ENCODE measurements at places on chromosomes 11 and 22. TPM values are rescaled to one million over a fixed set of nuclear protein-coding genes. Genes with fewer than 3 reads are reported as not detected.
A peak's percentile ranks its signal among the peaks of the same experiment; 100 is the strongest.

- peak overlapping the region; percentile 19 for H3K4me3 ChIP-seq
- no peak for DNase-seq
- no peaks in the 10 kb centered on the region for H3K4me1 ChIP-seq
- no peaks in the 10 kb centered on the region for H3K36me3 ChIP-seq
Observed at GRCh38 chr22:22168190-22168940, 76.2 kb upstream of the VPREB1 start.

GRCh38 chr11:11113626-11114025 lies 239.4 kb downstream of the CSNK2A3 start:
- H3K4me1 ChIP-seq: no peaks in the 10 kb centered on the region
- no peak for DNase-seq
- no peaks in the 10 kb centered on the region for H3K27me3 ChIP-seq
- no peak overlapping the region for H3K27ac ChIP-seq
- H3K36me3 ChIP-seq: no peaks in the 10 kb centered on the region

Gene LSP1
- 22.2 TPM for total RNA-seq

- no peaks in the 10 kb centered on the region for H3K36me3 ChIP-seq
- H3K27me3 ChIP-seq: no peaks in the 10 kb centered on the region
- no peak for DNase-seq
- H3K4me1 ChIP-seq: peaks cover 16% of the 10 kb centered on the region
Observed at GRCh38 chr11:68009391-68010089, 587 bp upstream of the ALDH3B1 start.

Gene ELMOD1
- 1.3 TPM for total RNA-seq

- peaks cover 10% of the 10 kb centered on the region for H3K4me1 ChIP-seq
- peak overlapping the region; percentile 82 for H3K4me3 ChIP-seq
- no peak for DNase-seq
- H3K27me3 ChIP-seq: peaks cover 16% of the 10 kb centered on the region
- H3K27ac ChIP-seq: no peak overlapping the region
- no peaks in the 10 kb centered on the region for H3K36me3 ChIP-seq
Observed at GRCh38 chr11:561148-562003, 606 bp downstream of the RASSF7 start.

Gene OR52H1
- total RNA-seq: not detected

Gene FTH1
- 3,711 TPM for total RNA-seq

DNA sequence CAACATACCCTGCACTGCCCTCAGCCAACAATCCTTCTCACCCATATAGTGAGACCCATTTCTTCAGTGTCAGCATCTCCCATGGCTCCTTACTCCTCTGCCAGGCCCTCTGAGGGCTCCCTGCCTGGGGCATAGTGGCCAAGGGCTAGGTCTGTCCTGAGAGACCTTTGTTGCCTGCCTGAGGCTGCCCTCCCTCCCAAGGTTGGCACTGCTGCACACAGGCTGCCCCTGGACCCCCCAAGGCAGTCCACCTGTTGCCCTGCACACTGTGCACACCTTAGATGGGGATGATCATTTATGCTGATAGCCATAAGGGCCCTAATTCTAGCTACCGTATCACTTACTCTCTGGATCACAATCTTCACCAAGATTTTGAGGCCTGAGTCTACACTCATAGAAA lies 57.0 kb upstream of the SUSD2 start:
- H3K27me3 ChIP-seq: no peaks in the 10 kb centered on the region
- H3K4me1 ChIP-seq: no peaks in the 10 kb centered on the region
- no peaks in the 10 kb centered on the region for H3K36me3 ChIP-seq
- H3K27ac ChIP-seq: no peak overlapping the region
- H3K4me3 ChIP-seq: no peak overlapping the region

DNA sequence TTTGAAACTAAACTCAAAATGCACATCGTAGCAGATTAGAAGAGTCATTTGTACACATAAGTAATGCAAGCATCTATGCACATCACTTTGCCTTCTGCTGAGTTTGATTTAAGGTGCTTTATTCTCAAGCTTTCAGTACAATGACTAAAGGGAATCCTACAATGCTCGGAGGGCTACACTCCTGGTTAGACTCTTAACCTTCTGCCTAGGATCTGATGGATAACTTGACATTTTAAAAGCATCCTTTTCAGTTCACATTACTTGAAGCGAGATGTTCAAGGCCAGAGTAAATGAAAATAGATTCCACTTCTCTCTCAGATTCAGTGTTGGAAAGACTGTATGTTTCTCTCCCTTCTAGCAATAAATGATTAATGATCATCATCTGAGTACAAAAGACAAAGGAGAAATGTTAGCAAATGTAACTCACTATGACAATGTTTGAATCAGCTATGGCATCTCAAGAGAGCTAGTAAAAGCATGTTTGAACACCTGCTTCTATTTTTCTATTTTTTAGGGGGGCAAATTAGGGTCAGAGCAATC lies 259.2 kb upstream of the ANO3 start:
- no peaks in the 10 kb centered on the region for H3K36me3 ChIP-seq
- H3K4me3 ChIP-seq: no peak overlapping the region
- no peak overlapping the region for H3K27ac ChIP-seq

DNA sequence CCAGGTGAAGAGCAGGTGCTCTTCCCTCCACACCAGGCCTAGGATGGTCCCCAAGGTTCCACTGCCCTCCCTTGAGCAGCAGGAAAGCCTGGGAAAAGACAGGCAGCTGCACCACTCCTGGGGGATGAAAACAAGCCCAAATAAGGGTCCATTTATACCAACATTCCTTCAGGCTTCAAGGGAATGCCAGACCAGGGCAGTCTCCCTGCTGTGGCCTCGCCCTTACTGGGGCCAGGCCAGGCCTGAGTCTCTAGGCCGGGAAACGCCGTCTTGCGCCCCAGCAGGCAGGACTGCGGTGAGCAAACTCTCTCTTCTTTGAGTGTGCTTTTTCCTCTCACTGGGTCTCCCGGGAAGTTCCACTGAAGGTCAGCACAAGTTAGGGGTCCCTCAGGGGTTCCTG lies 443.5 kb downstream of the SOX6 start:
- no peaks in the 10 kb centered on the region for H3K27me3 ChIP-seq
- no peaks in the 10 kb centered on the region for H3K4me1 ChIP-seq

DNA sequence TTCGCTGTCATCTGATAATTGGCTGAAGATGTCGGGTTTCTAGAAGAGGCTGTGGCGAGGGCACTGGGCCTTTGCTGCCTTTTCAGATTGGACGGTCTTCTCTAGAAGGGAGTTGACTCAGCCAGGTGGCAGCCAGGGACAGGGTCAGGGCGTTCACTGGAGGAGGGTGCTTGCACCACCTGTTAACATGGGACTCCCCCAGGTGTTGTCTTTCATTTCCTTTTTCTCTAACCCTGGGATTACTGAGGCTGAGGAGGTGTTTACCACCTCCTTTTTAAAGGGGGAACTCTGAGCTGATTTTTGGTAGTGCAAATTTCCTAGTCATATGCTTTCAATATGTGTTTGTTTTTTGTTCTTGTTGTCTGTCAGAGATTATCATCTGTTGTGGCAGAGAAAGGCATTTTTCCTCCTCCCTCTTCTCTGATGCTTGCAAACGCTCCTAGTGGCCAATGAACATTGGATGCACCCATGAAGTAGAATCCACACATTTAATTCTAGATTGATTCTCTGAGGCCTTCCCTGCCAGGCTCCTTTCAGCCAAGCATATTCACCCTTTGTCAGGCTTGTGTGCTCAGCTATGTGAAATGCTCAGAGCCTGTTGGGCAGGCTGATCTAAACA lies 54.1 kb downstream of the LDLRAD3 start:
- no peaks in the 10 kb centered on the region for H3K27me3 ChIP-seq
- H3K4me1 ChIP-seq: peaks cover 8% of the 10 kb centered on the region
- DNase-seq: no peak
- no peak overlapping the region for H3K27ac ChIP-seq

Gene KREMEN1
- total RNA-seq: 29.3 TPM

DNA sequence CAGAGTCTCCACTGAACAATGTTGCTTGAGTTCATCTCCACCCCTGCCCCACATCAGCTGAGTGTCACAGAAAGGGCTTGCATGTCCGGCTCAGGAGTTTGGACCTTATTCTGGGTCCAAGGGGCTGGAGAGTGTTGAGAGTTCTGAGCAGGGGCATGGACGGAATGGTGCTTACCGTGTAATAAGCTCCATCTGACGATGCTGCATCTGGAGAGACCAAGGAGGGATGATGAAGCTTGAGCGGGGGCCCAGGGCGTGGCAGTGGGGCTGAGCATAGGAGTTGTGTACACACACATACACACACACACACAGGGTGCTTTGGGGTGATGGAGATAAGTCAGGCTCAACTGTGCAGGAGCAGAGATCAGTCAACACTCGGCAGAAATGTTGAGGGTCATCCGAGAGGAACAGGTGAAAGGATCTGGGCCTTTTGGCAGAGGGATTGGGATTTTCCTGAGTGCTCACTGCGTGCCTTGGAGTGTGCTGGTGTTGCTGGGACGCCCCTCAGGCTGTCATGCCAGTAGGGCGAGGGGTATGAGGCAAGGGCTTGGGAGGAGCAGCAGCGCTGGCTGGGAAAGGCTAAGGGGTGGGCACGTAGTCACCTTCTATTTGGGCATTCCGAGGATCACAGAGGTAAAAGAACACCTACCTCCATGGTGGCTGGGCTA lies 2.3 kb downstream of the USP35 start:
- peaks cover 6% of the 10 kb centered on the region for H3K36me3 ChIP-seq
- no peak for DNase-seq
- H3K4me3 ChIP-seq: no peak overlapping the region
- peak overlapping the region; percentile 38 for H3K27ac ChIP-seq

- no peak overlapping the region for H3K4me3 ChIP-seq
- H3K27ac ChIP-seq: no peak overlapping the region
- H3K27me3 ChIP-seq: no peaks in the 10 kb centered on the region
- no peak for DNase-seq
- peaks cover 39% of the 10 kb centered on the region for H3K4me1 ChIP-seq
- no peaks in the 10 kb centered on the region for H3K36me3 ChIP-seq
Observed at GRCh38 chr22:17952273-17952801, 72.0 kb downstream of the MICAL3 start.

DNA sequence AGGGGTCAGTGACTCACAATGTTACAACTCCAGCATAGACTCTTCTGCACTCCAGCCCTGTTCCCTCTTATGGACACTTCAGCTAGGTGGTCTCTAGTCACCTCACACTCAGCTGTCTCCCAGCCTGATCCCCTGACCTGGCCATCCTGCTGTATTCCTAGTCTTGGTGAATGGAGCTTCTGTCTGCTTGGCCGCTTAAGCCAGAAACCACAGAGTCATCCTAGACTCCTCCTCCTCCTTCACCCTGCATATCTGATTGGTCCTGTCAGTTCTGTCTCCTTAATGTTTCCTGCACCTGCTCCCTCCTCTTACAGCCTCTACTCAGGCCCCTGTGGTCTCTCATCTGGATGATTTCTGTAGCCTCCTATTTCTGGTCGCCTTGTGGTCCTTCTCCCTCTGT lies 144.9 kb downstream of the HIPK3 start:
- no peak for DNase-seq
- no peak overlapping the region for H3K4me3 ChIP-seq
- H3K4me1 ChIP-seq: no peaks in the 10 kb centered on the region
- no peaks in the 10 kb centered on the region for H3K36me3 ChIP-seq
- no peak overlapping the region for H3K27ac ChIP-seq

DNA sequence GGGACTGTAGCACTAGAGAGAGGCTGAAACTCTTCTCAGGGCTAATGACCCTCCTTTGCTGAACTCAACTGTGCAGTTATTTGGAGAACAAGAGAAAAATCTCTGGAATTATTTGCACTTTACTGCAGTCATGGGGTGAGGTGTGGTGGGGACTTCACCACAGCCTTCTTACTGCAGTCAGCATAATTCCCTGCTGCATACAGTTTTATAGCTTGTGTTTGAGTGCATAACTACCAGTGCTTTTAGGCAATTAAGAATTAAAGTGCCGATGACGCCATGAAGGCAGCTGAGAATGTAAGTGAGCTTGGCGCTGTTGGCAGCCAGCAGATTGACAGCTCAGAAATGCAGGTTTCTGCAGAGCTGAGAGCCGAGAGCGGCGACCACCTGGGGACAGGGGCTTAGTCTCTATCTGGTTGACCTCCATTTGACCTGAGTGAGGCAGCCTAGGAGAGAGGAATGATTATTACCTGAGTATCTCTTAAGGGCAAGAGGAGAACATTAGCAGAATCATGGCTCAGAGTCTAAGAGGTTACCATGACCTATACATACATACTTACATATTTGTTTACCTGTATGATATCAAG lies 830.0 kb downstream of the NTM start:
- no peaks in the 10 kb centered on the region for H3K36me3 ChIP-seq
- no peak for DNase-seq
- no peak overlapping the region for H3K27ac ChIP-seq
- H3K27me3 ChIP-seq: no peaks in the 10 kb centered on the region

DNA sequence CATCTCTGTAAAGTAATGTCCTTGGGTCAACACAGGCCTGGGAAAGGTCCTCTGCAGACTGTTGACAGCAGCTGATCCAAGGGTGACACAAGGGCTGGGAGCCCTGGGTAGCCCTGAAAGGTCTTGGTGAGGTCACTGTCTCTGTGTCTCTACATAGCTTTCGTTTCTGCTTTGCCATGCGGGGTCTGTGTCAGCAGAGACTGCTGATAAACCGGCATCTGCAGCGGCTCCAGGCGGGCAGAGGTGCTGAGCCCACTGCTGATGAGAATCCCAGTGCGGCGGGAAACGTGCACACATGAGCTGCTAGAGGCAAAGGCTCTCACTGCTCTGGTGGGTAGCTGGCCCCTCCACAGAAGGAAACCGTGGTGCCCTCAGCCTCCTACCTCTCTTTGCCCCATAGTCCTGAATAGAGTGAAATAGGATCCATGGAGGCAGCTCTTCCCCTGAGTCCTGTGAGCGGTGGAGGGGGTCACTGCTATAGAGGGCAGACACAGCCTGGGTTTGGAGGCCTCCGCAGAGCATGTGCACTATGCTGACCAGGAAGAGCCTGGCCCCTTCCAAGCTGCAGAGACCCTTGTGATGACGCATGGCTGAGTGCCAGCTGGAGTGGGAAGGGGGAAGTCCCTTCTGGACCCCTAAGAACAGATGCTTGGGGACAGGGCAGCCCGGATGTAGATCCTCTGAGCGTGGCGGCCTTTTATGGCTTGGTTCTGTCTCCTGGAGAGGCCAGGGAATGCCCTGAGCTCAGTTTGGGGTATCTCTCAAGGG lies 17.8 kb upstream of the ST3GAL4 start:
- H3K4me3 ChIP-seq: no peak overlapping the region
- H3K27ac ChIP-seq: no peak overlapping the region

GRCh38 chr22:32591620-32592019 lies 117.0 kb downstream of the FBXO7 start:
- no peaks in the 10 kb centered on the region for H3K4me1 ChIP-seq
- no peak overlapping the region for H3K27ac ChIP-seq
- no peak for DNase-seq
- no peaks in the 10 kb centered on the region for H3K36me3 ChIP-seq
- no peak overlapping the region for H3K4me3 ChIP-seq

Gene FAM180B
- not detected for total RNA-seq

- DNase-seq: no peak
- no peaks in the 10 kb centered on the region for H3K27me3 ChIP-seq
- no peak overlapping the region for H3K4me3 ChIP-seq
- H3K27ac ChIP-seq: no peak overlapping the region
- H3K36me3 ChIP-seq: no peaks in the 10 kb centered on the region
Observed at GRCh38 chr11:10629411-10630002, 61.0 kb upstream of the LYVE1 start.

- H3K27me3 ChIP-seq: peaks cover 2% of the 10 kb centered on the region
- peaks cover 11% of the 10 kb centered on the region for H3K4me1 ChIP-seq
- peak overlapping the region; percentile 47 for H3K4me3 ChIP-seq
- H3K27ac ChIP-seq: no peak overlapping the region
- peak; percentile 90 for DNase-seq
- no peaks in the 10 kb centered on the region for H3K36me3 ChIP-seq
Observed at GRCh38 chr22:30802202-30803166, 107.8 kb downstream of the OSBP2 start.

GRCh38 chr22:49345896-49346295 lies 481.8 kb downstream of the BRD1 start:
- H3K27ac ChIP-seq: no peak overlapping the region
- H3K4me3 ChIP-seq: no peak overlapping the region
- H3K36me3 ChIP-seq: no peaks in the 10 kb centered on the region
